ENCODE measurements at places on chromosomes 6 and 20.
A peak's percentile ranks its signal among the peaks of the same experiment; 100 is the strongest.

DNA sequence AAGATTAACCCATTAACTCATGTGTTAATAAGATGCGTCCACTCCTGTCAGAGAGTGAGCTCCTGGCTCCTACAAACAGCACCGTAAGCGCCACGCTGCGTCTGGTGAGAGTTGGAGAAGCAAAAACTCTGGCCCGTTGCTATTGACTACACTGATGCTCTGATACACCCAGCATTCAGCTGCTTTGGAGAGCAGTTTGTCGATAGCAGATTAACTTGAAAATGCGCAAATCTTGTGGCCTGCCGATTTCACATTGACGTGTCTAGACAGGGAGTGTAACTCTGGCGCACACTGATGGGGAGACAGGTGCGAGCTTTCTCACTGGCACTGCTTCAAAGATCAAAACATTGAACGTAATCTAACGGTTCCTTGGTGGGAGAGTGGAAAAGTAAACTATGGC lies 151.7 kb upstream of the RPS6KA2 start:
- DNase-seq, result no peak

DNA sequence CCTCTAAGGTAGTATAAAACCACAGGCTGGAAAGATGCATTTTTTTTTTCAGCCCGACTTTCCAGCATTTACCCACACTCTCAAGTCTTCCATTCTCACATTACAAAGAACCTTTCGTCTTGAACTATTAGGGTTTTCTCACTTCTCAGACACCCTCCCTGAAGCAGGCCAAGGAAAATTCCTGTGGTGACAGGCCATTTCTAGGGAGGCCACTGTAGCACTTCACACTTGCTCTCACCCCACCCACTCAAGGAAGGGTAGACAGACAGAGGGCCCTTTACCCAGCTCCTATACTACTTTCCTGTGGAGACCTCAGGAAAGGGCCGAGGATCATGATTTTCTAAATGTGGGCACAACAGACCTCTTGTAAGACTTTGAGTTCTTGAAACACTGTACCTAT lies 27.7 kb downstream of the KCNS1 start:
- no peak for DNase-seq

- DNase-seq, result no peak
Observed at GRCh38 chr20:61604549-61604948, 352.5 kb downstream of the CDH4 start.

DNA sequence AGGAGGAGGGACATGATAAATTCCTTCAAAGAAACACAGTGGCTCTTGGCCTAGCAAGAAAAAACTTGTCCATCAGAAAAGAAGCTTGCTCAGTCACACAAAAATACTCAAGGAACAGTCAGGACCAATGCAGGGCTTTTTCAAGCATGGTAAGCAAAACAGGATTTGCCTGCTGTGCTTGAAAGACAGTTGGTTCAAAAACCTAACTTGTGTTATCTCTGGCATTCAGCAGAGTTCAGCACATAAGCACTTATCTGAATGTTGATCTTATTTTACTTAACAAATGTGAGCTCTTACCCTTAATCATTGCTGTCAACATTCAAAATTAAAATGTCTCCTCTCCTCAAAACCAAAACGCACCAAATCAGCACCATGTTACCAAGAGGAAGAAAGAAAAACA lies 38.3 kb downstream of the ATG5 start:
- no peak for DNase-seq

- DNase-seq, result no peak
Observed at GRCh38 chr20:5067877-5068645, 51.7 kb downstream of the PCNA start.

DNA sequence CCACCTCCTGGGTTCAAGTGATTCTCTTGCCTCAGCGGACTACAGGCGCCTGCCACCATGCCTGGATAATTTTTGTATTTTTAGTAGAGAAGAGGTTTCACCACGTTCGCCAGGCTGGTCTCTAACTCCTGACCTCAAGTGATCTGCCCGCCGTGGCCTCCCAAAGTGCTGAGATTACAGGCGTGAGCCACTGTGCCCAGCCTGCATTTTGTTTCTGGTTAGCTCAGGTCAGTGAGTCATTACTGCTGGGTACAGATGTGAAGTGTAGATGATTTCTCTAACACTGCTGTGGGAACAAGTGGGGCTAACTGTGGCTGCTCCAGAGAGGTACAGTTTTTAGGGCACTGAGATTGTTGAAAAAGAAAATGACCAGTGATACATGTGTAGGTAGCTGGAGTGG lies 188.6 kb downstream of the PRL start:
- no peak for DNase-seq

DNA sequence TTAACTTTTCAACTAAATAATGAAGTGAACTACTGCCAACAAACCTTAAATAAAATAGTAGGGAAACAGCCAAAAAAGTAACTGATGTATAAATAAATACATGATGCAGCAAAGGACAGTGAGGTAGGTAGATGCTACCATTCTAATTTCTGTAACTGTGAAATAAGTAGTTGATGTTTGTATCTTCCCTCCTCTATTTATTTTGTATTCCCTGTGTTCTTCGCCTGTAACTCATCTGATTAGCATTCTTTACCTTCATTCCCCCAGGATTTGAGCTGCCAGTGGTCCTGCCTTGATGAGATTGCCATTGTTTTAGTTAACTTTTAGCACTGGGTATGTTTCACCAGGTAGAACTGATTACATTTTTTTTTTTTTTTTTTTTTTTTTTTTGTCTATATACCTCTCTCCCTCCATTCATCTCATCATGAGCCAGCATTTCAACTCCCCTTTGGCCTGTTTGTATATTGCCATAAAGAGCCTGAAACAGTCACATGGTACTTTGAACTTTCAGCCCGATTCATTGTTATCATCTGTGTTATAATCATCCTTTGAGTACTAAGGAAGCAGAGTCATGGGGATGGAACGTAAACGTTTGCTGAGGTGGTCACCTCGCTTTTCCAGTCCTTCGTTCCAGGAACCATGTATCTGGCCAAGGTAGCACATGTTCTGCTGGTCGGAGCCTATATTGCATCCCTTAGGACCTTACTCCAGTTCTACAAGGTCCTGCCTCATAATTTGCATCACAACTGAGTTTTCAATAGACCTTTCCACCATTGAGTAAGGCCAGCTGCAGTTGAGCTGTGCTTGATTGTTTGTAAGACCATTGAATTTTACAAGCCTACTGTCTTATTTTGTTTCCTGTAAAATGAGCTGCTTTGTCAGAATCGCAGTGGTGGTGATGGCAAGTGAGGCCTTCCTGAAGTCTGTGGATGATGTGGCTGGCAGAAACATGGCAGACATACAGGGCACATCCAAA lies 107.6 kb downstream of the JAG1 start:
- DNase-seq, result no peak

- DNase-seq, result no peak
Observed at GRCh38 chr6:961407-961960, 268.5 kb upstream of the EXOC2 start.

- peak; percentile 14 for DNase-seq
Observed at GRCh38 chr6:113120224-113120581, 736.9 kb upstream of the MARCKS start.
